Lower leg skin (tissue), 4 donors: ENCODE measurements at places on chromosomes 2 and 18.

DNA sequence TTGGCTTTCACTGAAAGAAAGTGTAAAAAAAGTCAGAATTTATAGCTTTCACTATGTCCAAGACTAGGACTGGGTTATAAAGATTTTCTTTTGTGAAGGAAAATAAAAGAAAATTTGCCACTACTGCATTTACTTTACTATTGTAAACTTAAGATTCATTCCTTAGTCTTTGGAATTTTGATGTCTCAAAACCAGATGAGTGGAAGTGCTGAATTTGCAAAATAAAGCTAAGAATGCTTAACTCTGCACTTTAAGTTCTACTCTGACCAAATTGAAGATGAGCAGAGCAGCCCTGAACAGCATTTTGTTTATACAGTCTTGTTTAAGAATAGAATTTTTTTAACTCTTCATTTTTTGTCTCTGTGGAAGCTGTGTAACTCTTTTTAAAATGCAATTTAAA lies 102.4 kb downstream of the ICA1L start:
- no peak for DNase-seq

- no peak for DNase-seq
Measured at GRCh38 chr18:9552616-9553015, 61.7 kb downstream of the PPP4R1 start.

DNA sequence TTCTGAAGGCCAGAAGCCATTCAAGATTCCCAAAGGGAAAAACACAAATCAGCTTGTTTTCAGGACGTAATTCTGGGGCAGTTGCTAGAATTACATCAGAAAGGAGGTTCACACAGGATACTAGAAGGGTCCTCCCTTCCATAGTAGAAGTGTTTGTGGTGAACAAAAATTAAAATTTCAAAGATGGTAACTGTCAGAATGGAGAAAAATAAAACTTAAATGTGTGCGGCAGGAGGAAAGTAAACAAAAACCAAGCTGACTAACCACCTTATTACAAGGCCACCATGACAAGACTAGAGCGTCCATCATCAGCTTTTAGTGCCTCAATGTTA lies 9.7 kb upstream of the TPRKB start:
- DNase-seq, result no peak

DNA sequence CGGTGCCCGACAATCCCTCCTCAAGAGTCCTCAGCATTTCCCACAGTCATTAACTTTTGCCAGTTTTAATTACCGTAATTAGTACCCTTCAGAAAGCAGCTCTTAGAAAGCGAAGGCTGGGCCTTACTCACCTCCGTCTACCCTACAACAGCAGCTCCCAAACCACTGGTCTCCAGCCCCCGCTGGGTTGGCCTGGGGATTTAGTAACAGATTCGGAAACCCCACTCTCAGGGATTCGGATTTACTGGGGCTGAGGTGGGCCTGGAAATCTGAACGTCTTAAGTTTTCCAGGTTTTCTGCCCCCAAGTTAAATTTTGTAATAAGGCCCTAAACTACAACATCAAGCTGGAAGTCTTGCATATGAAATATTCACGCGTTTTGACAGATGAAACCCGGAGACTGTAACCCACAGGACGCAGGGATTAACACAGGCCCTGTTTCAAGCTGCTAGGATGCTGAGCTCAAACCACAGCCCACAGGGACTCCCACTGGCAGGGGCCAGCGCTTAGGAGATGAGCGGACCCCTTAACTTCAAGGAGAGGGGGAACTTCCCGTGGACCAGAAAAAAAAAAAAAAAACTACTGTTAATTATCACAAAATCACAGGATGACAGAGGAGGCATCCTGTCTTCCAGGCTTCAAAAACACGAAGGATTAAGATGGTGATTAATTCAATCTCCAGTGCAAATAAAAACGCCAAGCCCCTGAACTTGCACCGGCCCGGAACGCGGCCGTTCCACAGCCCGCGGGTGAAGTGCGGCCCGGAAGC lies 985 bp downstream of the ILKAP start:
- no peak for DNase-seq

DNA sequence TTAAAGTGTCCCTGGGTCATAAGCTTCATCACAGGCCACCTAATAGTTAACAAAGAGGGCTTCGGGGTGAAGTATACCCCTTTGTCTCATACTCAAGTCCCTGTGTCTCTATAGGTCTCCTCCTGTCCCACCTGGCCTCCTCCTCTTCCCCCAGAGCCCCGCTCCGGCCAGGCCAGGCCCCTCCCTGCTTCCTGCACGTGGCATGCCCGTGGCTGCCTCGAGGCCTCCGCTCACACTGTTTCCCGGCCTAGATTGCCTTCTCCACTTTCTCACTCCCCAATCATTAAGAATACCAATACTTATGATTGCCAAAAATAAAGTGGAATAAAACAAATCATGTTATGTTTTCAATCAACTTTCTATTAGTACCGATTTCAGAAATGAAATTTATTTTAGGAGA lies 18.8 kb downstream of the SMYD1 start:
- DNase-seq, result no peak

DNA sequence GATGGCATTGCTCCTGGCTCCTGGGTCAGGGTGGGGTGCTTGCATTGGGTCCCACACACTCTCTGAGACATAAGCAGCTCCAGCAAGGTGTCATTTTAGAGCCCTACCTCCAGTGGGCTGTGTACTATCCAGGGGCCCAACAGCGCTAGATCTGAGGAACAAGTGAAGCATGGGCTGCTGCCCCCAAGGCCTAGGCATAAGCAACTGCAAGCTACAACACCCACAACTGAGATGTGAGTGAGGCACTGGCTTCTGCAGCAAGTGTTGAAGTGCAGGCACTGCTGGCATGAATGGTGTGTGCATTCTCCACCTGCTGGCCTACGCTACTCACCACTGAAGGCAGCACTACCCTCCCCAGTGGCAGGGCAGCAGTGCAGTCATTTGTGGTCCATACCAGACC lies 81.0 kb upstream of the STK39 start:
- DNase-seq, result no peak

DNA sequence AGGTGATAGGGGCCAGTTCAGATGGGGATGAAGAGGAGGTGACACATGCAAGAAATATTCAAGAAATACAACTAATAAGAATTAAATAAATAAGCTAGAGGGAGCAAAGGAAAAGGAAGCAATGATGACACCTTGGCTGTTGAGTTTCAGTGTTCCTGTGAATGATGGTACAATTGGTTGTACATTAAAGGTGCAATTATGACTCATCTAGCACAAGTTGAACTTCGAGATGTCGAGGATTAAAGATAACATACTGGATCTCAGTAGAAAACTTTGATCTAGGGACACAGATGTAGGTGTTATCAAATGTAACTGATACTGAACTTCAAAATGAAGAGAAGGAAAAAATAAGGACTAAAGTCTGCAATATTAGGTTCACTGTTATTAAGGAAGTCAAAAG lies 760.6 kb upstream of the CHAC2 start:
- DNase-seq, result no peak

DNA sequence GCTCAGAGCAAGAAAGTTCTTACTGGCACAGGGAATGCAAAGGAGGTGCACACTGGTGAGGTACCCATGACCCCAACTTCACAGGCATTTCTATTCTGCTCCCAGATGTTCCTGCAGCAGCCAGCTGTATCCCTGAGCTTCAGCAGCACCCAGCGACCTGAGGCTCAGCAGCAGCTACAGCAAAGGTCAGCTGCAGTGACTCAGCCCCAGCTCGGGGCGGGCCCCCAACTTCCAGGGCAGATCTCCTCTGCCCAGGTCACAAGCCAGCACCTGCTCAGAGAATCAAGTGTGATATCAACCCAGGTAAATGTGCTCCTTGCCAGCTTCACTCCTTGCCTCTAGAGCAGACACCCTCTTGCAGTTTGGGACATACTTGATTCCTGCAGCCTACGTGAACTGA lies 14.1 kb upstream of the RPL31 start:
- no peak for DNase-seq

DNA sequence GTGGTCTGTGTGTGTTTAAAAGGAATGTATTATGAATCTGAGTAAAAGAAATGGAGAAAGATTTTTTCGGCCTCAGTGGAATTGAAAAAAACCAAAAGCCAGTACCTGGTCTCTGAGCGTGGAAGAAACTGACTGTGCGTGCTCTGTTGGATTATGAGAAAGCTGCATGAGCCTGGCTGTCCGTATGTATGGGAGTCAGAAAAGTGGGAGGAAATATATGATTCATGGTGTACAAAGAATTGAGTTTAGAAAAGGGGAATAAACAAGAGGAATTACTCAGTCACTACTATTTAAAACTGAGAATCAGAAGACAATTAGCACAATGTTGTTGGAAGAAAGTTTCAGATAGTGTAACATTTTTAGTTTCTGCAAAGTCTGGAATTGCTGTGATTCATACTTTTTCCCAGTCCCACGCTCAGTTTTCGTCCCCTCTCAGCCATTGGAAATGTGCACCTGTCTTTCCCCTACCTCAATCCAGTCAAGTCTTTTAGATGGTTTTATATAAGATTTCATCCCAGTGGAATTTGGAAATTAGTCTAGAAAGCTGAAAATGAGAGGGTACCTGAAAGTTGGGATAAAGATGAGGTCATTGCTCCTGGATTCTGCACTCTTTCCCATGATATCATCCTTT lies 66.4 kb upstream of the CHMP1B start:
- DNase-seq, result no peak

DNA sequence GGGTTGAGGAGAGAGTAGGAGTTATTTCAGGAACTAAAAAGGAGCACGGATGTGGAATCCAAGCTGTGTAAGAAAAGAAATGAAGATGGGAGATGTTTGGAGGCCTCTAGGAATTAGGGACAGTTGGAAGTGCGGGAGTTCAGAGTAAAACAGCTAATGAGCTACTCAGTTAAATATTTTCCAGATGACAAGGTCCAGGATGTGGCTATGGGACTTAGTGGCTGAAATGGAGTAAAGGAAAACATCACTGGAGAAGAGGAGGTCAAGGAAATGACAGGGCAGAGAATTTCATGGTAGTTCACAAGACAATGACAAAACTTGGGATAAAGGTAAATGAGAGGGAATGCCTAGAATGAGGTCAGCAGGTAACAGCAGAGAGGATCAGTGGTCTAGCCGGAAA lies 13.0 kb downstream of the GPR155 start:
- no peak for DNase-seq

- no peak for DNase-seq
Measured at GRCh38 chr2:230865766-230866755, 1.3 kb downstream of the ITM2C start.

- no peak for DNase-seq
Measured at GRCh38 chr2:143482771-143483170, 353.6 kb downstream of the ARHGAP15 start.

GRCh38 chr2:134839649-134840048 lies 1.2 kb downstream of the ACMSD start:
- DNase-seq, result no peak

GRCh38 chr2:219460424-219460926 lies 25.8 kb downstream of the SPEG start:
- DNase-seq, result no peak

DNA sequence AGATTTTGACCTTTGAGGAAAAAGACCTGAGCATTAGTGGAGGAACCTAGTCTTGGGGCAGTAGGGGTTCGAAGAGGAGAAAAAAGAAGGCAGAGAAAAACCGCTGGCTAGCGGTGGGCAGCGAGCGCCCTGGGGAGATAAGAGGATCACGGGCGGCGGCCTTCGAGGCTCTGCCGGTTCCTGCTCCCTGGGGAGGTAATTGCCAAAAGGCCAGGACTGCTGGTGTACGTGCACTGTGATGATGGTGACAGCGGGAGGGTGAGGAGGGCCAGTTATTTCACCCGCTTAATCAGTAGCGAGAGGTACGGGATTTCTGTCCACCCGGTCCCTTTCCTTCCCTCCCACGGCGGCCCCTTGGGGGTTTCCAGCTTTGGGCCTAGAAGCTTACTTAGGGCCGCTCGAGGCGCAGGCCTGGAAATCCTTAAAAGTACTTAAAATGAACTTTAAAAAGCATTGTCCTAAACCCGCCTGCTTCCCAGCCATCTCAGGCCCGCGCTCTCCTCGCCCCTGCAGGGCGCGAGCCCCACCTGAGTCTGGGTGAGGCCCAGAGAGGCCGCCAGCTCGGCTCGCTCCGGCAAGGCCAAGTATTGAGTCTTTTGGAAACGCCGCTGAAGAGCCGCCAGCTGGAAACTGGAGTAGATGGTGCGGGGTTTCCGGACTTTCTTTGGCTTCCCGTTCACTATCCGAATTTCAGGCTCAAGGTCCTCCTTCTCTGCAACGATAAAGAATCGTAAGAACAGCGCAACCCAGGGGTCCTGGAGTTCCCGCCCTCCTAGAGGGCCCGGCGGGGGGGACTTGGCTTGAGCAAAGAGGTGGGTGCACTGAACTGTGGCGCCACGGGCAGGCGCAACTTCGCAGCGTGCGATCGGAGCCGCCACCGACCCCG lies 1.5 kb downstream of the DLX2 start:
- no peak for DNase-seq

GRCh38 chr2:238158509-238159070 lies at the start of gene ERFE:
TSS of gene ERFE (plus strand) at chr2:238158970. CDS start at chr2:238159008, 38 bp downstream.
- no peak for DNase-seq

DNA sequence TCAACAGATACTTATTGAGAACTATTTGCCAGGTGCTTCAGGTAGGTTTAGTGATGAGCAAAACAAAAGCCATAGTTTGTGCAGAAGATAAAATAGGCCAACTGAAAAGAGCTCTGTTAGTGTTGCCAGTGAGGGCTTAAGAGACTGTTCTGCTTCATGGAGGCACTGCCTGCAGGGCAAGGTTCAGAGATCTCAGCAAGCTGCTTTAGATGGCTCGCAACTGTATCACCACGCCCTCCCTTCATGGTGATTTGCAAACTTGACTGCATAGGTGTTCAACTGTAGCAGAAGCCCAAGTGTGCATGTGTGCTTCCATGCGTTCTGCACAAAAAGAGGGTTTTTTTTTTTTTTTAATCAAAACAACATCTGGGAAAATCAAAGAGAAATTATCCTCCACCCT lies 84.5 kb downstream of the RAPH1 start:
- no peak for DNase-seq

- DNase-seq, result no peak
Measured at GRCh38 chr2:117786520-117786919, 28.0 kb upstream of the DDX18 start.
